ENCODE measurements at places on chromosomes 2 and 18. TPM values are rescaled to one million over a fixed set of nuclear protein-coding genes. Genes with fewer than 3 reads are reported as not detected.

- DNase-seq, result peak; percentile 25
These were observed 15.9 kb upstream of the KLHL30 start for GRCh38 chr2:238122287-238123217.

The CTAGE1 gene
- not detected for total RNA-seq

DNA sequence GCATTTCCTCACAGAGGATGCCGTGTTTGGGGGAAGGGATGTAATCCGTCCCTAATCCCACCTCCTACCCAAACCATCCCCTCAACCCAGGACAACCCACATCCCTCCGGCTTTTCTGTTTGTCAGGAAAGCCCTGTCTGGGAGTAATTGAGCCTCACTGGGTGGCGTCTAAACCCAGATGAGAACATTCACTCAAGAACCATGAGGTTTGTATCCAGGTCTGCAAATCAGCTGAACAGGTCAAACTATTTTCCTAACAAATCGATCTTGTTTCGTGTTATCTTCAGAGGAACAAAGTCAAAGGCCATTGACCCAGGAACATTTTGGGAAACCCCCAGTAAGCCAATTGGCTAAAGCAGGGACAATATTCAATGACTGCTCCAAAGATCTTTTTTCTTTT lies 25.7 kb downstream of the CYP27C1 start:
- DNase-seq, result no peak

The RNF152 gene
- 10.8 TPM for total RNA-seq

GRCh38 chr18:35376393-35376741 lies 770 bp downstream of the ZNF396 start:
- DNase-seq, result peak; percentile 46

GRCh38 chr2:101828673-101829334 lies 131.3 kb downstream of the MAP4K4 start:
- no peak for DNase-seq

DNA sequence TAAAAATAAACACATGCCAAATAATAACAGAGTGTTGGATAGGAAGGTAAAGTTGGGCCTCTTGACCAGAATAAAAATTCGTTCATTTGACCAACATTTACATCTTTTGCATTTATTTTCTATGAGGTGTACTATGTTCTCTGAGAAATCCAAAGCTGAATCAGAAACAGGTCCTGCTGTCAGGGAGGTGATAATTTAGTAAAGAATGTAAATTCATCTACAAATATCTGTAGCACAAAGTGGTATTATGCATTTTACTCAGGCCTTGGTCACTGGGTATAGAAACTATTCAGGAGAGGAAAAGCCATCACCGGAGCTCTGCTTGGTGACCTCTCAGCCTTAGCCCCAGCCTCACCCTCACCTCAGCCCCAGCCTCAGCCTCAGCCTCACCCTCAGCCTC lies 208.9 kb downstream of the SPP2 start:
- no peak for DNase-seq

- no peak for DNase-seq
These were observed 25.4 kb upstream of the DTNB start for GRCh38 chr2:25698752-25699151.

DNA sequence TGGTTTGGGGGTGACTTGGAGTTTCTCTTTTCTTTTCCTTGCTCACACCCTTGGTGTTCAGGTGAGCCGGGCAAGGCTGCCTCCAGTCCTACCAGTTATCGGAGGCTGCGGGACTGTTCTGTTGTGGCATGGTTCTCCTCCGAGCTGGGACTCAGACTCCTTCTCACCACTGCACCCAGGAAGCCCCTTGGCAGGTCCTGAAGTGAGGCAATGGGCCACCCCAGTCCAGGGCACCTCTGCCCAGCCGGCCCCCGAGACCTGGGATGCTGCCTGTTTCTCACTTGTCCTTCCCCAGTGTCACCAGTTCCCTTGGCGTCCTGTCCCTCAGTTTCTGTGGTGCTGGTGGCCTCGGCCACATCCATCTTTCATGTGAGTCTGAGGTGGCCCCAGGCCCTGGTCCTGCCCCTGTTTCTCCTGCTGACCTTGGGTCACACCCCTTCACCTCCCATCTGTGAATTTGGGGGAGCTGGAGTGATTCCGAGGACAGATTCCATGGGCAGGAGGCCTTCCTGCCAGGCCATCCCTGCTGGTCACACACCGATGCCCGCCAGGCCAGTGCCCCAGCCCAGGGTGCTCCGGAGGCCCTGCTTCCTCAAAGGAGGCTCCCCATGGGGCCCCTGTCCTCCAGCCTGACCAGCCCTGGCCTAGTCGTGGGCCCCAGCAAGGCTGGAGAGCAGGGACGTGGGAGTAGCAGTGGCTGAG lies 6.6 kb upstream of the KLHL30 start:
- peak; percentile 21 for DNase-seq

All from left ventricle myocardium superior (tissue), 1 donor.